ENCODE measurements at places on chromosomes 16 and 17.
A peak's percentile ranks its signal among the peaks of the same experiment; 100 is the strongest.

DNA sequence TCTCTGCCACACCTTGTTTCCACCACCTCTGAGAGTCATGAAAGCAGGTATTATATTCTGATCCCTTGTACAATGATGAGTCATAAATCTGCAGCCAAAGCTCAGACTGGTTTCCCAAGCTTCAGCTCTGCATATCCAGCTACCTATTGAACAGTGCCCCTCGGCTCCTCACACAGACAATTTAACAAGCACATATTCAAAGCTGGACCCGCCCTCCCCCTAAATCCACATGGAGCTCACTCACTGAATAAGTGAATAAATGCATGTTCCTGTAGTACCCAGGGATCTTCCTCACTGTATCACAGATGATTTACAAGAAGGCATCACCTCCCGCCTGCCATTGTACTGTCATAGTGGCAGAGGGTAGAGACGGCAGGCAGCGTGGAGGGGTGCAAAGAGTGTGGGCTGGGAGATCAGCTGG is 516.4 kb downstream of the GRIN2A start:
- DNase-seq, result no peak

DNA sequence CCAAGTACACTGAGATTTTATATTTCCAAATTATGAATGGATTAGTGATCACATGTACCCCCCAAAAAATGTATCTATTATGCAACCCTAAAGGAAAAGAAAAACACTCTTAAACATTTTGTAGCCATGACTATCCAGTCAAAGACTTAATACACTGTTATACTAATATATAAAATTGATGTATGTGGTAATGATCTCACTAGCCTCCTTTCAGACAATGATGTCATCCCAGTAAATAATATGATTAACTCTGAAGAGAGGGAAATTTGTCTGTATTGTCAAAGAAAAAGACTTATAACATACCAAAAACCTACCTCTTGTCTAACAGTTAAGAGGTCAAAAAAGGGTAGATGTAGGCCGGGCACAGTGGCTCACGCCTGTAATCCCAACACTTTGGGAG is 80.7 kb downstream of the USP32 start:
- DNase-seq, result no peak

DNA sequence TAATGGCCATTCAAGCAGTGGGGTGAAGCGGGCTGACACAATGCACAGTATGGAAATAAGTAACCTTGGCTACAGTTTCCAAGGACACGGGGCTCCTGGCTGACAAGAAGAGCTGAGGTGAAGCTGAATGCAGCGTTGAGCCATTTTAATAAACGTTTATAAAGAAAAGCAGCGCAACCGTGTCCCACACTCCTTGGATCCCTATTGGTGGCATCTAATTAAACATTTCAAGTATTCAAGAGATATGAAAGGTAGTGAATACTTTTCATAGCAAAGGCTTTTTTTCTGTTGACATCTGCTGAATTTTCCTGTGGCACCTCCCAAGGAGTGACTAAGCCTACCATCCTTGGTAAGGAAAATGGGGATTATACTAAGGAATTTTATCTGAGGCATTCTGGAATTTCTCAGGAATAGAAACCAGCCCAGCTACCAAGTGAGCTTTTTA is 26.5 kb downstream of the DUSP14 start:
- DNase-seq, result no peak

GRCh38 chr17:40340880-40341807 is 23.4 kb downstream of the GJD3 start:
- no peak for DNase-seq

- DNase-seq, result no peak
Observed at GRCh38 chr17:45146890-45147580, 1.2 kb upstream of the HEXIM1 start.

DNA sequence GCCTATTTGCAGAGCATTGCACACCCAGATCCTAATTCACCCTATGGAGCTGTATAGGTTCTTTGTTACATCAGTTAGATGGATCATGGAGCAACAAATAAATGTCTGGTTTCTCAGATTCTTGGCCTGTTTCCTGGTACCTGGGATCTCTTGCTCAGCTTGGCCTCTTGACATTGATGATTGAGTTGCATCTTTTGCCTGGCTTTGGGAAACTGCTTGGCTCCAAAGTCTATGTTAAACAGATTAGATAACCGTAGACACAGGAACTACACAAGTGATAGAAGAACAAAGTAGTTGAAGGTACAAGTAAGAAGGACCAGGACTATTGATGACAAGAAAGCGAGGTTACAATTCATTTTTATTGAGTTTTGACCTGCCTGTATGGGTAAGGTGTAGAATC is 77.3 kb downstream of the TMEM100 start:
- DNase-seq, result no peak

GRCh38 chr16:27242868-27243590 is 25.5 kb downstream of the NSMCE1 start:
- no peak for DNase-seq

DNA sequence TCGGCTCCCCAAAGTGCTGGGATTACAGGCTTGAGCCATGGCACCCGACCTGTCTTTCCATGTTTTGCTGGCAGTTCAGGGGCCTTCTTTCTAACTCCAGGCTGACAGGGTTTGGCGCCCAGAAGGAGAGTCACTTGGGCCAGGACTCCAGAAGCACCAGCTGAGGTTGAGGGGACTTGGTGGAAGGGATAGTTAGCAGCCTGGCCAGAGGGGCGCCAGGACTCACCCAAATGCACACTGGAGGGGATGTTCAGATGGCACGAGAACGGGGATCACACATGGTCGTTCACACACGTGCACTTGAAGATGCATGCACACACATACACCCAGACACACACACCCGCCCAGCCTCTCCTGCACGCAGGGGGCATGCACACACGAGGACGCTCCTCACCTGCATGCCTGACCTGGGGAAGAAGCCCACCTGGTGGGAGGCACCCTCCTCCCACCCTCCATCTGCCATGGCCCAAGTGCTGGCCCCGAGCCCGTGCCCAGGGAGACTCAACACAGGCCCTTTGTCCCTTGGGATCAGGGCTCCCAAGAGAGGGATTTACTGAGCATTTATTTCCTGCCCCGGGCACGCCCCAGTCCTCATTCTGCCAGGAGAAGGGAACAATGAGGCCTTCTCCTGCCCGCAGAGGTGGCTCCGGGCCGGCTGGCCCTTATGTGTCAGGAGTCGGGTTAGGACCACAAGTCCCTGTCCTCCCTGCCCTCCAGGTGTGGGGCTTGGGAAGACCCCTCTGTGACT is 2.3 kb upstream of the PRSS21 start:
- no peak for DNase-seq

- DNase-seq, result no peak
Observed at GRCh38 chr16:70254965-70255286, 3.2 kb upstream of the EXOSC6 start.

DNA sequence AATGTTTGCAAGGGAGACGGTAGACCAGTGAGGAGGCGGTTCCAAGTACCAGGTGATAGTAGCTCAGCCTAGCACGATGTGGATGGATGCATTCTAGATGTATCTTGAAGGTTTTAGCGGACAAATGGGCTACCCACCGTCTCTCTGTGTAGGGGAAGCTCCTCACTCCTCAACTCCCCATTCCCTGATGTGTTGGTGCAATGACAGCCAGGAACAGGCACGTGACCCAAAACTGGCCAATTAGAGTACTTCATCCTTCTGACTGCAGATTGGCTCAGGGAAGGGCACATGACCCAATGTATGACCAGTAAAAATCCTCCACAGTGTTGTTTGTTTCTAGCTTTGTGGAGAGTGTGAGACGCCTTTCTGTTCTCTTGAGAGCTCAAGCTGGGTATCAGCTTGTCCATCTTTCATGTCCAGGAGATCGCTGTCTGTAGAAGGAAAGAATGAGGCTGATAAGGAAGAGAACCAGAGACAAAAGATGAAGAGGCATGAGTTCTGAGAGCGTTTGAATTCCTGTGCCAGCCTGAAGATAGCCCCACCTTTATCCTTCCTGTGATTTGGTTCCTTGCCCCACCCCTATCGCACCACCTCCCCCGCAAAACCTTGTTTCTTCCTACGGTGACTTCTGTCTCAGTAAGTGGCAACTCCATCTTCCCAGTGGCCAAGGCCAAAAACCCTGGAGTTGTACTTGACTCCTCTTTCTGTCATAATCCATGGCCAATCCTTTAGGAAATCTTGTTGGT is 2.3 kb upstream of the BORCS6 start:
- DNase-seq, result peak; percentile 97

DNA sequence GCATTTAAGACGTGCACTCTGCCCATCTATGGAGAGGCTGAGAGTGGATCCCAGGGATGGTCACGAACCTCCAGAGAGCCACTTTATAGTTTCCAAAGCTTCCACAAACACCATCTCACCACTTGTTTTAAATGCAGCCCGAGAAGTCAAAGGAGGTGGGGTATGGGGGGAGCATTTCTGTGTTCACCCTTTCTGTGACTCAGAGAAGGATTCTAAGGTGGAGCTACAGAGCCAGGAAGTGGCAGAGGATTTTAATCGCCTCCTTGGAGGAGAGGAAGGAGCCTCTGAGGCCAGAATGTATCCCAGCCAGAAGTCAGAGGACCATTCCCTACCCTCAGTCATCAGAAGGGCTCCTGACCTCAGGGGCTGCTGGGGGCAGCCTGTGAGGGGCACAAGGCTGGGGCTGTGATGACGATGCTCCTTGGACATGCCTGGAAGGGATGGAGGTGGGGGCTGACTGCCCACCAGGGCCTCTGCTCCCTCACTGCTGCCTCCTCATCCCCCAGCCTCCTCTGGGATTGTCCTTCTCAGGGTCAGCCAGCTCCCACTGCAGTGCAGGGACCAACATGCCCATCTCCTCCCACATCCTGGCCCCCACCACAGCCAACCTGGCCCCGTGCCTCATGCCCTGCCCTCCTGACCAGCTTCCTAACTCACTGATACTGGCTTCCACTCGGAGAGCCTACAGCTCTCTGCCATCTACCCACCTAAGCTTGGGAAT is 2.8 kb downstream of the XYLT2 start:
- no peak for DNase-seq

GRCh38 chr17:17798573-17799255 is 38.1 kb downstream of the SREBF1 start:
- no peak for DNase-seq

- DNase-seq, result no peak
Observed at GRCh38 chr17:37182786-37183465, 192.9 kb upstream of the C17orf78 start.

GRCh38 chr17:13240851-13241250 is 223.0 kb upstream of the ELAC2 start:
- no peak for DNase-seq

GRCh38 chr17:27380551-27380950 is 75.7 kb upstream of the KSR1 start:
- no peak for DNase-seq

DNA sequence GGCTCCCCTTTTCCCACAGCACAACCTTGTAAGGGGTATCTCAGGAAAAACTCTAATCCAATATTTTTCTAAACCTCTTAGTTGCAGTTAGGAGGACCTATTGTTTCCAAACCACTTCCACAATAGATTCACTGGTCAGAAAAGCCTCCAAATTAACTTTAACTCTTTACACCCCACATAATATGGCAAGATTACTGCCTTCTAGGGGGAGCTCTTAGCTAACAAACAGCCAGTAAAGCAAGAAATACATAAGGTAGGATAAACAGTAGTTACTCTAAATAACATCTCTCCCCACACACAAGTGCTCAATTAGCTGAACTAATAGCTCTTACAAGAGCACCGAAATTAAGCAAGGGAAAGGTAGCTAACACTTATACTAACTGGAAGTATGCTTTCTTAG is 192.1 kb upstream of the KIF2B start:
- DNase-seq, result no peak

DNA sequence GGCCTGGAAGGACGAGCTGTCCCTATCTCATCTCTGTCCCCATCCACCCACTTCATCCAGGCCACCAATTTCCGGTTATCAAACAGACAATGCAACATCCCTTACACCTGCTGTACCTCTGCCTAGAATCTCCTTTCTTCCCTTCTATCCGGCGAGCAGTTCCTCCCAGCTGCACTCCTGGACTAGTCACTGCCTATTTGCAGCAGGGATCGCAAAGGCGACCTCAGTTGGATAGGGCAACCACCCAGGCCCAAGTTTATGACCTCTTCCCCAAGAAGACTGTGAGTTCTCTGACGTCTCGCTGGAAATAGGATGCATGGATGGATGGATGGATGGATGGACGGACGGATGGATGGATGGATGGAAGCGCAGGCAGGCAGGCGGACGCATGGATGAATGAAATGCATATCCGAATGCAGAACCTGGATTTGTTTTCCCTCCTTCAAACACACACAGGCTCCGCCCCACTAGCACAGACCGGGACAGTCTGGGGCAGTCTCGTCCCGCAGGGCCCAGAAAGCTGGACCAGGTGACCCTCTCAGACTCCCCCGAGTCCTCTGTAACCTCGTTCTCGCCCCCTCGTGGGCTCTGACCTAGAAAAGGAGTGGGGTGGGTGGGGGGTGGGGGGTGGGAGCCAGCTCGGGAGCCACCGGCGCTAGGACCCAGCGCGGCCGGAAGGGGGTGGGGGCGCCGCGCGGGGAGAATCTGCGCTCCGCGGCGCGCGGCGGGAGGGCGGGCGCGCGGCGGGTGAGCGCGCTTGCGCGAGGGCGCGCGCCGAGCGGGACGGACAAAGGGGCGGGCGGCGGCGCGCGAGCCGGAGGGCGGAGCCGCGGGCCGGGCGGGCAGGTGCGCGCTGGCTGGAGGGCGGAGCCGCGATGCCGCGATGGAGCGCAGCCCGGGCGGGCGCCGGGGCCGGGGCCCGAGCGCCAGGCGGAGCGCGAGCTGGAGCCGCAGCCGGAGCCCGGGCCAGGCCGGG is at the start of gene SBK1:
Gene SBK1 (plus strand): TSS at position 875 of the 976 bp plus-strand sequence. CDS start 24,867 bp downstream, outside the sequence.
- peak; percentile 54 for DNase-seq

- DNase-seq, result no peak
Observed at GRCh38 chr17:957856-958421, 21.6 kb downstream of the NXN start.

DNA sequence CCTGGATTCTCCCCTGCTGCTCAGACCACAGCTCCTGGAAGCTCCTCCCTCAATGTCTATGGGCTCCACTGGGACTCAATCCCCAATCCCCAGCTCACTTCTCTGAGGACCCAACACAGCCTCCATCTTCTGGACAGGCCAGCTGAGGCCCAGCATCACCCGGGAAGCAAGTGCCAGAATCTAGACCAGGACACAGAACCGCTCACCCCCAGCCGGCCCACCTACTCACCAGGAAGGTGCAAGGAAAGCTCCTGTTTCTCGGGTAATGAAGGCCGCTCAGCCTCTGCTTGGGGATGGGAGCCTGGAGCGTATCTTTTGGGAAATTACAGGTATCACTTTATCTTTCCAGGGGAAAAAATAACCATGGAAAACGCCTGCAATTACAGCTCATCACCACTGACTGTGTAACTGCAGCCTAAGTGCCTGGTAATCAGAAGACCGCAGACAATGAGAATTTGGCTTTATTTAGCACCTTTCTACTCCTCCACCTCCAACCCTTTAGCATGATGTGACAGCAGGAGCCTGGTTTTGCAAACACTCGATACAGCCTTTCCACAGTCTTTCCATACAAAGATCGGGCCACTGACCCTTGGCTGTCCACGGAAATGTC is 49.6 kb upstream of the RPL38 start:
- no peak for DNase-seq

GRCh38 chr16:79794941-79795340 is 194.4 kb upstream of the MAF start:
- DNase-seq, result no peak

DNA sequence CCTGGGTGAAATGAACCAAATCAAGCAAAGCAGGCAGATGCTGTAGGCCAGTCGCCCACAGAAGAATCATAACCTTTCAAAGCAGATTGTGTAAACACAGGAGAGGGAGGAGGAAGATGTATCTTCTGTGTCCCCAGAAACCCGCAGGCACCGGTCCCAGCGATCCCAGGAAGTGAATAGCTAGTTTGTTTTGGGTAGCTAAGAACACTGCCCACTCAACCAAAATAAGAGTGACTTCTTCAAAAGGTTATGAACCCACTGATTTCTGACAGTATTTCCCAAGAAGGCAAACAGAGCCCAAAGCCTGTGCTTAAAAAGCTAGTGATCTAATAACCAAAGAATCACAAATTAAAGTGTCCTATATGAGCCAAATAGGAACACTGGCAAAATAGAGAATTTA is 67.8 kb downstream of the GRIN2A start:
- no peak for DNase-seq

Measured in cerebellar nuclear complex (tissue), 1 donor.